ENCODE measurements at places on chromosomes 4 and X.

- DNase-seq: no peak
These were observed 10.7 kb downstream of the KLHL8 start for GRCh38 chr4:87209696-87210095.

GRCh38 chr4:94689155-94689860 lies 68.4 kb upstream of the BMPR1B start:
- DNase-seq: no peak

DNA sequence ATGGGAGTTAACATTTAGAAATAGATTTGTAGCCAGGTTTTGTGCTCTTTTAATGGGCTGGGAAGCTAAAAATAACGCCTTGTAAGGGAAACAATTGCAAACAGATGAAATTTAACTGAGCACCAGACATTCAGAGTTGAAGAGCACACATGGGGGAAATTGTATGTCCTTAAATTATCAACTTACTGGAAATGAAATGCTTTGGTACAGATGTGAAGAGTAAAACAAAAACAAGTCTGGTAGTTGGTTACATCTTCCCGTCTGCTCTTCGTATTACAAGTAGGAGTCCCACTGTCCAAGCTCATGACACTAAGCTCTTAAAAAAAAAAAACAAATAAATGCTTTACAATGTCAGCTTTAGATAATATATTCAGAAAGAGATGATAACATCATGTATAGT lies 59.5 kb upstream of the RPA4 start:
- no peak for DNase-seq

DNA sequence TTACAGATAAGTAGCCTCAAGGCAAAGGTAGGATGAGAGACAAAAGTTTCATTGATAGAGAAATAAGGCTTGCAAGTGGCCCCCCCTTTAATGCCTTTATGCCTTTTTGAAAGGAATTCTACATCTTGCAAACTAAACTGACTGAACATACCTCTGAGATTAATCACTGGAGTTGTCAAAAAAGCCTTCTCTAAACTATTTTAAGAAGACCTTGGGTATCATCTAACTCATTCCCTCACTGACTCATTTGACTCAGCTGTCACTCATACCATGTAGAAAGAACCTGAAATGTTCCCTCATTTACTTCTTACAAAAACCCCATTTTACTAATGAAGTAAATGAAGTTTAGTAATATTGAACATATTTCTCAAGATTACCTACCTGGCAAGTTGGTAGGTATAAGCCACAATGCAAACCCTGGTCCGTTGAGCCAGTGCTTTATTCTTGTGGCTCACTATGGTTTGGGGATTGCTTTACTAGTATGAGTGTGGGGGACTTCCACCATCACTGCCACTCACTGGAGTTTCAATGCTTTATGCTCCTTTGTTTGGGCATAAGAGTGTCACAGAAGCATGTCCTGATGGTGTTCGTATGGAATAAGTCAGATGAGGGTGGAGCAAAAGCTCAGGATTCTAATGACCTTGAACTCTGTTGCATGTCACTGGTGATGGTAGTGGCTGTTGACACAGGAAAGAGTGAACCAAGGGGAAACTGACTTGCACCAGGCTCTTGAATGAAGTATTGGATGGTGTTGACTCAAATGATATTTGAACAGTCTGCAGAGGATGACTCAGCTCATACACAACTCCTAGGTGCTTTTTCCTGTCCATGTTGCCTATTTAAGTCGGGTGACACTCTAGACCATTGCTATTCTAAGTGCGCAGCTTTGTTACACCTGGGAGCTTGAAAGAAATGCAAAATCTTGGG lies 305.5 kb upstream of the EMCN start:
- peak; percentile 36 for DNase-seq

DNA sequence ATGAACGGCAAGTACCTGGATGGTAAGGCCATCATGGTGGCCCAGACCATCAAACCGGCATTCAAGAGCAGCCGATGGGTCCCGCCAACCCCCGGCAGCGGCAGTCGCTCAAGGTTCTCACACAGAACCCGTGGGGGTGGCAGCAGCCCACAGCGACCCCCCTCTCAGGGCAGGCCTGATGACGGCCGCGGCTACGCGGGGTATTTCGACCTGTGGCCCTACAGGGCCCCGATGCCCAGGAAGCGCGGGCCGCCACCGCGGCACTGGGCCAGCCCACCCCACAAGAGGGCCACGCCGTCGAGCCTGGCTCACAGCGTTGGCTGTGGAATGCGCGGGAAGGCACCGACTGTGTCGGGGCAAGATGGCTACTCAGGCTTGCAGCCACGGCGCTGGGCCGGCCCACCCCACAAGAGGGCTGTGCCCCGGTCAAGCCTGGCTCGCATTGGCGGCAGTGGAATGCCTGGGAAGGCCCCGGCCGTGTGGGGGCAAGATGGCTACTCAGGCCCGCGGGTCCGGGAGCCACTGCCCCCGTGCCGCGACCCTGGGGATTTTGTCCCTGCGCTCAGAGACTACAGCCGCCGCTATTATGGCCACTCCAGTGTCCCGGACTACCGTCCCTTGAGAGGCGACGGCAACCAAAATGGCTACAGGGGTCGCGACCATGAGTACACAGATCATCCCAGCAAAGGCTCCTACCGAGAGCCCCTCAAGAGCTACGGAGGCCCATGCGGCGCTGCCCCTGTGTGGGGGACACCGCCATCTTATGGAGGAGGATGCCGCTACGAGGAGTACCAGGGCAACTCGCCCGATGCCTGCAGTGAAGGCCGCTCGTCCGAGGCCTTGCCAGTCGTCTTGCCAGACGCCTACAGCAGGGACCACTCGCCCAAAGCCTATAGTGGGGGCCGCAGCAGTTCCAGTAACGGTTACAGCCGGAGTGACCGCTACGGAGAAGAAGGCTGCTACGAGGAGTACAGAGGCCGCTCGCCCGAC lies 731 bp downstream of the RBMXL3 start:
- no peak for DNase-seq

DNA sequence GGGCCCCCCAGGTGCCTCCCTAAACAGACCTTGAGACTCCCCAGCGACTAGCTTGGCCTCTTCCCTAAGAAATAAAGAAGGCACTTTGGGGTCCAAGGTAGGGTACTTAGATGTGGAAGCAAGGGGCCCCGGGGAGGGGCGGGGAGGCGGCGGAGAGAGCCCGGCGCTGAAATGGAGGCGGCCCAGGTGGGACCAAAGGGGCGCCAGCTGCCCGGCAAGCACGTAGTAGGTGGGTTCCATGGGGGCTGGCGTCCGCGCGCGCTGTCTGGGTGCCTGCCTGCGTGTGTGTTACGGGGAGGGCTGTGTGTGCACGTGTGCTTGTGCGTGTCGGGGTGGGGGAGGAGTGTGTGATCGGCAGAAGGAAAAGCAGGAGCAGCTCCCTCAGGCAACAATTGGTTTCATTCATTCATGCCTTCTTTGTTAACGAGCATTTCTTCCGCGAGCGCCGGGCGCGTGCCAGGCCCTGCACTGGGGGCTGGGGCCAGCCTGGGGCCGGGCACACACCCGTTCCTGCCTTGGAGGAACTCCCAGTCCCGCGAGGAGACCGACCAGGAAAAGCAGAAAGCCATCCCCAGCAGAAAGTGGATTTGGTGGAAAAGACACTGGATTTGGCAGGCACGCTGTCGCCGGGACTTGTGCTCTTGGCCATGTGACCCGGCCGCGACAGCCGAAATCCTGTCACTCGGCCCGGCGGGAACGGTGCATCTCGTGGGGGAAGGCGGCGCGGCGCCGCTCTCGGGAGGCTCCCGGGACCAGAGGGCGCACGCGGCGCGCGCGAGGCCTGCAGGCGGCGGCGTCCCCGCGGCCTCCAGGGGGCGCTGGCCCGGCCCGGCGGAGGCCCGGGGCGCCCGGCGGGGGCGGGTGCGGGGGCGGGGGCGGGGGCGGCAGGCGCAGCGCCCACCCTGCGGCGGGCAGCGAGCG lies 3.3 kb upstream of the DUSP9 start:
- peak; percentile 34 for DNase-seq

DNA sequence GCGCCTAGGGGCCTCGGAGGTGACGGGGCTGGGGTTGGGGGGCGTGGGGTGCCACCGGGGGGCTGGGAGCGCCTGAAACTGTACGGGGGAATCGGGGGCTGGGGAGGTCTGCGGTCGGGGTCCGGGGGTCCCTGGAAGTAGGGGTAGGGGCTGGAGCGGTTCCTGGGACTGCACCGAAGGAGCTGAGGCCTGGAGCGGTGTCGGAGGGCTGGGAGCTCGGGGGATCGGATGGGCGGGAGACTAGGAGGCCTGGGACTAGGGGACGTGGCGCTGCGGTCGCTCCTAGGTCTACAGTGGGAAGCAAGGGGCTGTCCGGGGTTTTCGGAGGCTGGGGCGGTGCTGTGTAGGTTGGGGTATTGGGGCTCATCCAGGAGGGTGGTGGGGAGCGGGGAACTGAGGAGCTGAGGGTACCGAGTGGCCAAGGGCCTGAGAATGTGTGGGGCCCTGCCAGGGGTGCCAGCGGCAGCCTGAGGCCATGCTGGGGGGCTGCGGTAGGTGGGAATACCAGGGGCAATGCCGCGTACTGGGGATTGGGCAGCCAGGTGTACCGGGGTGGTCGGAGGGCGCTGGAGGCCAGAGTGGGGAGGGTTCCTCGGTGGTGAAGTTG lies 562 bp downstream of the AKAP17A start:
- peak; percentile 23 for DNase-seq

GRCh38 chr4:153365003-153365402 lies 20.5 kb downstream of the MND1 start:
- no peak for DNase-seq

DNA sequence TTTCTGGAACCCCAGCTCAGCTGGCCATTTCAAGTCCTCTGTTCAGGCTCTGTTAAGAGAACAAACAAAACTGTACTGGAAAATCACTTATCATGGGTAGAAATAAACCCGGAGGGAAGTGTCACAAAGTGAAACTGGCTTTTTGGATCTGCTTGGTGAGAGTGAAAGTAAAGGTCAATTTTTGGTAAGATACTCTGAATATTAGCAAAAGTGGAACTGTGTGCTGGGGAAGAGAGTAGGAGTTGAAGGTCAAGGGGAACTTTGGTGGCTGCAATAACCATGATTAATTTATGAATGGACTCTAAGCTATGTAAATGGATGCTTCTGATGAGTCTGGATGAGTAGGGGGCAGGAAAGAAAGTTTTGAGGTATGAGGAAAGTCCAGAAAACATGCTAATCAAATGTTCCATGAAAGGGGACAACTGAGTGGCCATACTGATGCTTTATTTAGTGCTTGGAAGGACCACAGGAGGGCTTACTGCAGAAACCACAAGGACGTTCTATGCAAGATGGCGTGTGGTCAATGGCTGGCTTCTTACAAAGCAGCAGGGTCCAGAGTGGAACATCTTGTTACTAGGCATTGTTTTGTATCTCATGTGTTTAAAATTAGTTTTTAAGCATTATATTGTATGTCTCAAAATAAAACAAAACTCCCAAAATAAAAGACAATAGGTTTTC lies 36.8 kb upstream of the TNIP3 start:
- no peak for DNase-seq

DNA sequence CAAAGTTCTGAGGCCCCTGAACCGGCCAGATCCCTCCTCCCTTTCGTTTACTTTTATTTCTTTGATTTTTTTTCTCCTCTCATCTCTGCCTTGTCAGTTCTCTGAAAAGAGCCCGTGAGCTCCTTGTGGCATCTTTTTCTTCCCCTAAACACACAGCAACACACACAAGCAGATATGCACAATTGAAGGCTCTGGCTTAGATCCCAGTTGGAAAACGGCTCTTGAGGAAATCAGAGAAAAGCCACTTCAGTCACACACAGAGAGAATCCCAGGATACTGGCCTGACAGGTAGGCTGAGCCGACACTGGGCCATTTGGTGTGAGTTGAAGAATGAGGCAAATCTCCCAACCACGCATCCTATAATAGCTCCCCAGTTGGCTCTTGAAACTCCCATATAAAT lies 12.9 kb downstream of the DIPK2B start:
- DNase-seq: peak; percentile 15

DNA sequence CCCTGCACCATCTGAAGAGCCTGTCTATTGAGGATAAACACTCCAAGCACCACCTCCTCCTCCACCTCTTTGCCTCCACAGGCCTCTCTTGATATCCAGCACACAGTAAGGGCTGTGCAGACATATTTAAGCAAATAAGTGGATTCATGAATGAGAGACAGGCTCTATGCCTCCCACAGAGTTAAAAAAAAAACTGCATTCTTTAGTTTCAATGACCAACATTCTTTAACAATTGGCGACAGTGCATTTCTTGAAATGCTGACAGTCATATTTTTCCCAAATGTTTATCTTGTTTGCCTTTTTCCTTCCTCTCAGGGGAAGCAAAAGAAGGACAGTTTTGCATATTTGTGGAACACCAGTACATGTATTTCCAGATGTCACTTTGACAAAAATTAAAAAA lies 38.6 kb downstream of the MXRA5 start:
- DNase-seq: no peak

DNA sequence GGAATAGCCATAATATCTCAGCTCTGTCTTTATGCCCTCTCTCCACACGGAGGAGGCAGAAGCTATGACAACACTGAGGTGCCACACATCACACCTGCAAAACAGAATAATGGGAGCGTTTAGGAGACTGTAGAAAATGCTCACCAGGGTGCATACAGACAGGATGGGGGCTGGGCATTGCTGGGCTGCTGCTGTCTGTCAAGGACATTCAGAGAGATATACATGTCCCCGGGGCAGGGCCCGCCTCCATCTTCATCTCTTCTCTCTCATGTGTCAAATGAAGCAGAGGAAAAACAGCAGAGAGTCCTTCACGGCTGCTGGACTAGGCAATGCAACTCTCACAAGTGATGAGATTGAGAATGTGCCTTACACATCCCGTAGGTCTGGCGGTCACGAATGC lies 65.3 kb upstream of the DHRSX start:
- DNase-seq: no peak

- no peak for DNase-seq
These were observed 449.1 kb upstream of the NDST4 start for GRCh38 chr4:115562506-115562905.

DNA sequence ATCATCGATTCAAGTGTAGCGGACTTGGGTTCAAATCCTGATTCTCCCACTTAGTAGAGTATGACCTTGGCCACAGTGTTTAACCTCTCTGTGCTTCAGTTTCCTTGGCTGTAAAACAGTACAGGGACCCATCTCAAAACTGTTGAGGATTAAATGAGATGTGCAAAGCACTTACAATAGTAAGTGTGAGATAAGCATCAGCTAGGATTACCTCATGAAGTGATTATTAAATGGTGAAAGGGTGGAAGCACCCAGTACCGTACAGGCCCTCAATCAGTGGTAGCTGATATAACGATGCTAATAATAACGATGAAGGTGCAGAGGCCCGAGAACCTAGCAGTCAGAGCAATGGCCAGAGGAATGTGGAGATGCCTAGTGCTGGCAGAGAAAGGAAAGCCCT lies 45.1 kb downstream of the PRPS1 start:
- DNase-seq: no peak

- no peak for DNase-seq
These were observed 26.1 kb upstream of the TMEM184C start for GRCh38 chr4:147591106-147591505.

GRCh38 chr4:177464026-177464425 lies 21.8 kb upstream of the AGA start:
- no peak for DNase-seq

GRCh38 chr4:13922873-13923645 lies 295.5 kb upstream of the BOD1L1 start:
- DNase-seq: peak; percentile 40

- DNase-seq: no peak
These were observed 106.0 kb downstream of the ADRA2C start for GRCh38 chr4:3871881-3872833.

GRCh38 chr4:26372076-26372475 lies 51.3 kb downstream of the RBPJ start:
- no peak for DNase-seq

All from foreskin fibroblast (primary cell).